ENCODE measurements at places on chromosomes 7 and 10.

DNA sequence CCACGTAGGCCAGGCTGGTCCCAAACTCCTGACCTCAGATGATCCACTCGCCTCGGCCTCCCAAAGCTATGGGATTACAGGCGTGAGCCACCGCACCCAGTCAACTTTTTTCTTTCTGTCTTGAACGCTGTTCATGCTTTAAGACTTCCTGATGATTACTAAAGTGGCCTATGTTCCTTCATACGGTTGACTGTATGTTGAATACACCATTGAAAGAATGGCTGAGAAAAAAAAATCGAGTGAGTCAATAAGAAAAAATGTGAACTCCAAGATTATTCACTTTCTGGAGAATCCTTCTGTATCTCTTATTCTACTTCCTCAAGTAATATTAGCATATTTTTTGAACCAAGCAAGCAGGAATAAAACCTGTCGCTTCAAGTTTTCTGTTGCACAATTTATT lies 955.0 kb downstream of the GATA3 start:
- no peak for DNase-seq

GRCh38 chr10:110547139-110547761 lies 20.2 kb upstream of the SMC3 start:
- DNase-seq, result no peak

- no peak for DNase-seq
Observed at GRCh38 chr7:132709971-132710567, 133.8 kb upstream of the PLXNA4 start.

DNA sequence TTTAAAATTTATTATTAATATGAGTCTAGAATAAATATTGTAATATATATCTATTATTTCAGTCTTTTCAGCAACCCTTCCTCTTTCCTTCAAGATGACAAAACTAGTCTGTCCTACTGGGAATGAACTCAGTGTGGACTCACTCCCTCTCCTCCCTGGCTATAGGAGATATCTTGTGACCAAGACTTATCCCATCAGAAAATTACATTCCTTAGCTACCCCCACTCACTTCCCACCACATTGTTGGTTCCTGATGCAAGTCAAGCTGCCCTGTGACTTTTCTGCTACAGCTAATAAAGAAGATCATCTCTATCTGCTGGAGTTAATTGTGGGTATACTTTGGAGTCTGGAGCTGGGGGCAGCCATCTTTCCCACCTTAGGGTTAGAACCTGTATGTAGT lies 28.0 kb upstream of the MCU start:
- no peak for DNase-seq

- DNase-seq, result no peak
Observed at GRCh38 chr7:128403676-128404075, 6.1 kb downstream of the IMPDH1 start.

DNA sequence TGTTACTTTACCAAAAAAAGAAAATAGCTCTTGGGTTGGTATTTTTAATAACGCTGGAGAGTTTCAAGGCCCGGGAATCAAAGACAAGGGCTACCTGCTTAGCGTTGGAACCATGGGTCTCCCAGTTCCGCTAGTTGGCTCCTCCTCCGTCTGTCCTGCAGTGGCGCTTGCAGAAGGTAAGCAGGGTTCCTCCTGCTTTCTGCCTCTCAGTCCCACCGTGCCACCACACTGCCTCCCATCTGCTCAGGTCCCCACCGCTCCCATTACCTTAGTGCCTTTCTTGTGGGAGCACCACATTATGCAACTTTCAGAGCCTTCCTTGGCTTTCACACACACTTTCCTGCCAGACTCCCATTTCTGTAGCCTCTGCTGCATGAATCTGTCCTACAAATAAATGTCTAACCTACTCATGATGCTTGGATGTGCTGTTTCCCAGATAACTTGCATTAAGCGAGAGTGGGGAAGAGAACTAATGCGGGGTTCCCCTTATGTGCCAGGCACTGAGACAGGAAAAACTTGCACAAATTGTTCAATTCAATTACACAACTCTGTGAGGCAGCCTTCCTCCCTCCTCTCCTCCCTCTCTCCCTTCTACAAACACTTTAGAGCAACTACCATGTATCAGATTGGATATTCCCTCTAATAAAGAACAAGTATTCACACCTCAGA lies 124.5 kb downstream of the AOAH start:
- no peak for DNase-seq

DNA sequence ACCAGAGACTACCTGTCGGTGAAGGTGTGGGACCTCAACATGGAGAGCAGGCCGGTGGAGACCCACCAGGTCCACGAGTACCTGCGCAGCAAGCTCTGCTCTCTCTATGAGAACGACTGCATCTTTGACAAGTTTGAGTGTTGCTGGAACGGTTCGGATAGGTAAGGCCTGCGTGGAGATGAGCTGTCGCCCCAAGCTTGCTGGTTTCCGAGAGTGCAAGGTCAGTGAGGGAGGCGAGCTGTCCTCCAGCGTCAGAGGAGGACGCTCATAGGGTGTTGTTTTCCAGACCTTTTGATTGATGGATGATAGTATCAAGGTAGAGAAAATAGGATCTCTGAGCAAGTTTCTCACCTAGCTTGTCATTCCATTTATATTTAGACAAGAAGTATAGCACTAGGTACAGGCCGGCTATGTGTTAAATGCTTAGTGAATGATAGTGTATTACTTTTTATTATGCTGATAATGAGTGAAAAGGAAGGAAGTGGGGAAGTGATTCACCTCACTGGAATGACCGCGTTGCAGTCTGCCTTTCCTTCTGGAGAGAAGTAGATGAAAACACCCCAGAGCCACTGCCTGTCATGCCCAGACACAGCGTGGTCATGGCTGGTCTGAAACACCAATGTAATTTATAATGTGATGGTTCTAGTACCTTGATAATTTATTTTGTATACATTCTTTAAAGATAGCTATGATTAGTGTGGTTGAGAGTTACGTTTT lies 33.9 kb downstream of the BNIP3 start:
- DNase-seq, result no peak

DNA sequence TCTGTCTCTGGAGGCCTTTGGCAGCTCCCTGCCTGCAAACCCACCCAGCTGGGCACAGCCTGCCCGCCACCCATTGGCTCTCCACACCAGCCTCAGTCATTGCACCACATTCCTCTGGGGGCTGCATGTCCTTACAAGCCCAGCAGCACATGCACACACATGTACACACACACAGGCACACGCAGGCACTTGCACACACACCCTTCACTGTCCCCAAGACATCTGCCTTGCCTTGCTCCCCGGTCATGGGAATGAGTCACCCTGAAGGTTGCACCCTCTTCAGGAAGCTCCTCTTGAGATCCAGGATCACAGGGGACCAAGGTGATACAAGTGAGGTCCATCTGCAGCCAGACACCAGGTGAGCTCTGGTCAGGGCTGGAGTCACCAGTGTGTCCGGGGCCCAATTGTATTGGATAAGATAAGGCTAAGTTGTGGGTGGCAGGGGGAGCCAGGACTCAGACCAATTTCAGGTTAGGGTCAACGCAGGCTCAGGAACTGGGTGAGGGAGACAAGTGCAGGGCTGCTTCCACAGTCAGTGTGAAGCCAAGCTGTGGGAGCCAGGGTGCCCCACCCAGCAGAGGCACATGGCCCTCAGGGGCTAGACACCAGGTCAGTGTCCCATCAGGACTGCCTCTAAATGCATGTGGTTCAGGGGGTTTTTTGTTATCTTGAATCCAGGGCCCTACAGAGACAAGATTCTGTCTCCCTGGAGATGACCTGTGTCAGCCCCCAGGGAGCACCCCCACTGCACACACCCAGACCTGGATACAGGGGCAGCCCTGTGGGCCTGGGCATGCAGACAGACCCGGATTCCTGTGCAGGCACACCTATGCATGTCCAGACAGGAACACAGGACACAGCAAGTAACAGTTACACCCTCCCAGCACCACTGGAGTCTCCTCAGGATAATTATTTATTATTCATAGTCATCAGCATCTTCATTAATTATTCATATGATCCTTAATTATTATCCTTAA lies 33.8 kb downstream of the KCNH2 start:
- DNase-seq, result peak; percentile 33

DNA sequence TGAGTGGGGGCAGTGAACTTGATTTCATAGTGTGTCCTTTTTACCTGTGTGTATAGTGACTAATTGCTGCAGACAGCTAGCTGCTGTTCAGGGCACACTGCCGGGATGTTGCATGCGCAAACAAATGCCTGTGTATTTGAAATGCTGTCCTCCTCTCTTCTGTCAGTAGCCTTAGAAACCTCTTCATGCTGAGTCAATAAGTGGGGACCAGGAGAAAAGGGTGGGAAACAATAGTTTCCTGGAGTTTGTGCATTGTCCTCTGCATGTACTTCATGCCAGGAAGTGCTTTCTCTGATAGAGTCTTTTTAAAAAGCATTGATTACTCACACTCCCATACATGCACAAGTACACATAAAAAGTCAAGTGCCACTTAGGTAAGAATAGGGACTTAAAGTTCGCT lies 1183.7 kb upstream of the CELF2 start:
- DNase-seq, result no peak

- DNase-seq, result no peak
Observed at GRCh38 chr10:67807855-67808456, 30.0 kb downstream of the DNAJC12 start.

GRCh38 chr7:141704112-141704511 lies 2.1 kb upstream of the DENND11 start:
- DNase-seq, result no peak

DNA sequence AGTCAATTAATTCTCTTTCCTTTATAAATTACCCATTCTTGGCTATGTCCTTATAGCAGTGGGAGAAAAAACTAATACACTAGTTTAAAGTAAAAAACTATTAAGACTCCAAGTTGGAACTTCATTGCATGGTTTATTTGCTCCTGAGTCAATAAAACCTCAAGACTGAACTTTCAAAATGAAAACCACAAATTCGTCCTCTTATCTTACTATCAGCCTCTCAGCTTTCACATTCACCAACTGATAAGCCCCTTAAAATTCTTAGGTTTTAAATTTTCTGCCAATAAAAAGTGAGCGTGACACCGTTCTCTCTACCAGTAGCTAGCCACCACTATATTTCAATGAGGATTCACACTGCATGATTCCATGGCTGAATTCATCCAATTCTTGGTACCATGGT lies 346.4 kb upstream of the NPSR1 start:
- no peak for DNase-seq

GRCh38 chr10:113028456-113029440 lies 78.7 kb downstream of the TCF7L2 start:
- no peak for DNase-seq

GRCh38 chr10:103814626-103815370 lies 40.6 kb downstream of the SH3PXD2A start:
- DNase-seq, result no peak

- no peak for DNase-seq
Observed at GRCh38 chr10:52994370-52994769, 221.8 kb upstream of the MBL2 start.

DNA sequence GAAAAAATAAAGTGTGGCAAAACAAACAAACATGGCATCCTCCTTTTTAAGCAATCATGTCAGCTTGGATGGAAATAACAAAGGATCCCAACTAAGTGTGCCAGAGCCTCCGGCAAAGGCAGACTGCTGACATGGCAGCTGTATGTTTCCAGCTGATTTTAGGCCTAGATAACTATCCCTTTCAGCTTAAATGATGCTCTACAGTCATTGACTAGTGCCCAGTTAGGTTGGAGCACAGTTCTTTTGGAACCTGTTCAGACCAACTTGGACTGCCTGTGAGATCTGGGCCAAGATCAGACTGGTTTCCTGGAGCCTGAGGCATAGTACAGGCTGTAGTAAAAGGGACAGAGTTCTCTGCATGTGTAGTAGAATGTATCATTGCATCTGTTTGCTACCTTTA lies 128.7 kb downstream of the DYNC1I1 start:
- no peak for DNase-seq

GRCh38 chr10:6612371-6612770 lies 32.3 kb upstream of the PRKCQ start:
- no peak for DNase-seq

- DNase-seq, result no peak
Observed at GRCh38 chr7:26127411-26127810, 24.6 kb upstream of the NFE2L3 start.

GRCh38 chr7:128000048-128000447 lies 31.2 kb downstream of the LRRC4 start:
- no peak for DNase-seq

GRCh38 chr10:68957284-68957615 lies 1.3 kb downstream of the DDX21 start:
- DNase-seq, result no peak

GRCh38 chr10:8712656-8713055 lies 658.2 kb downstream of the GATA3 start:
- DNase-seq, result no peak

- DNase-seq, result no peak
Observed at GRCh38 chr10:74909670-74910069, 83.3 kb downstream of the KAT6B start.

DNA sequence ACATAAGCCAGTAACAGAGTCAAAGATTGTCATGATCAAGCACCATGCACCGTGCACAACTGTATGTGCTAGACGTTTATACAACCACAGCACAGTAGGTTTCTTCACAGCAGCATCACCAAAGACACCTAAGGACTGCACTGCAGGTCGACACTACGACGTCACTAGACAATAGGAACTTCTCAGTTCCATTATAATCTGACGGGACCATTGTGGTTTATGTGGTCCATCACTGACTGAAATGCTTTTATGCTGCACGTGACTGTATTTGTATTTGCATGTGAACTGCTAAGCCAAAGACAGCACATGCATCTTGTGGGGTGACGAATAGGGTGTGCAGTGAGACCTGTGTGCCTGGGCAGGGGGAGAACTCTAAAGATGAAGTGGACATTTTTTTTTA lies 164.9 kb downstream of the PARD3 start:
- DNase-seq, result no peak

DNA sequence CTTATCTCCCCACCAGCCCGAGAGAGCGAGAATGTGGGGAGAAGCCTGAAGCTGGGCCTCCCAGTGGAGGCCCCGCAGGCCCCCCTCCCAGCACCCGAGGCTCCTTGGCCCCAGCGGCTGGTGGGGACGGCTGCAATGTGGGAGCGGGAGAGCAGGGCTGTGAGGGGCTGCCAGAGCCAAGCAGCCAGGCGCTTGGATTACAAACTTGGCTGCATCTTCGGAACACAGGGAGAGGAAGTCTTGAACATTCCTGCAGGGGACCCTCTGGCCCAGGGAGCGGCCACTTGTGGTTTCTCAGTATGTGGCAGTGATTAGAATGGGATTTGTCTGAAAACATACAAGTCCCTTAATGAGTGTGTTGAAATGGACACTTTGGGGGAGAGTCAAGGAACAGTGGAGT lies 23.2 kb downstream of the ELN start:
- no peak for DNase-seq

DNA sequence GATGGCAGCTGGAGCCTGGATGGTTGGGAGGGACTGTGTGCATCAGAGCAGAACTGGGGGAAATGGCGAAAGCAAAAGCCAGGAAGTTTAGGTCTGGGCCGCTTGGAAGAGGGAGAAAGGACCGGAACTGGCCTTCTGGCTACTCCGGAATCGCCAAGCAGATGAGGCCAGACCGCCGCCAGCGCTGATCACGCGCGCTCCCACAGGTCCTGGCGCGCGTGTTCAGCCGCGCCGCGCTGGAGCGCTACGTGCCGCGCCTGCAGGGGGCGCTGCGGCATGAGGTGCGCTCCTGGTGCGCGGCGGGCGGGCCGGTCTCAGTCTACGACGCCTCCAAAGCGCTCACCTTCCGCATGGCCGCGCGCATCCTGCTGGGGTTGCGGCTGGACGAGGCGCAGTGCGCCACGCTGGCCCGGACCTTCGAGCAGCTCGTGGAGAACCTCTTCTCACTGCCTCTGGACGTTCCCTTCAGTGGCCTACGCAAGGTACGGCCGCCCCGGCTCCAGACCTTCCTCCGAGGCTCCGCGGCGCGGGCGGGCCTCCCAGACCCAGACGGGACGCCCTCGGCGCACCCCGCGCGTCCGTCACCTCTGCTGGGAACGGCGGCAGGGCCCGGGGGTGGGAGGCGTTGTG lies 2.0 kb downstream of the CYP26C1 start:
- DNase-seq, result no peak

- DNase-seq, result no peak
Observed at GRCh38 chr7:19413443-19413965, 268.3 kb upstream of the FERD3L start.

All from sciatic nerve (tissue), 2 donors.